Hematopoietic multipotent progenitor cell treated with erythropoietin and hydrocortisone succinate and interleukin-3 and kit ligand, for 17 days (in vitro differentiated cells): ENCODE measurements at places on chromosomes 6 and 20.

DNA sequence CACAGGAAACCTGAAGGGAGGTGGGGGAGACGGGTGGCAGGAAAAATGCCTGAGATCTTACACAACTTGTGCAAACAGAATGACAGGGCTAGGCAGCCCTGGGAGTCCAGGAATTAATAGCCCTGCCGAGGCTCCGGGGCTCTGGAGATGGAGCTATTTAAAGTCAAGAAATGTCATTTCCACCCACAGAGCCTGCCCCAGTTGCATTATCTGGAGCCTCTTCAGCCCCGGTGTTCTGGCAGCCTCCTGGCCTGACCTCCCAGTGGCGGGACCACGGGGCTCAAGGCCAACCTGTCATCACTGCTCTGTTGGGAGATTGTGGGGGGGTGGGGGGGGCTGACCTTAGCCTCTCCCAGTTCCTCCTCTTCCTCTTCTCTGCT lies 28.5 kb upstream of the SCUBE3 start:
- no peak for DNase-seq

GRCh38 chr6:18216411-18216810 lies 47.9 kb downstream of the DEK start:
- no peak for DNase-seq

GRCh38 chr20:34069341-34070078 lies 42.5 kb downstream of the EIF2S2 start:
- peak; percentile 90 for DNase-seq

GRCh38 chr20:1965520-1966351 lies 28.1 kb downstream of the PDYN start:
- peak; percentile 55 for DNase-seq

DNA sequence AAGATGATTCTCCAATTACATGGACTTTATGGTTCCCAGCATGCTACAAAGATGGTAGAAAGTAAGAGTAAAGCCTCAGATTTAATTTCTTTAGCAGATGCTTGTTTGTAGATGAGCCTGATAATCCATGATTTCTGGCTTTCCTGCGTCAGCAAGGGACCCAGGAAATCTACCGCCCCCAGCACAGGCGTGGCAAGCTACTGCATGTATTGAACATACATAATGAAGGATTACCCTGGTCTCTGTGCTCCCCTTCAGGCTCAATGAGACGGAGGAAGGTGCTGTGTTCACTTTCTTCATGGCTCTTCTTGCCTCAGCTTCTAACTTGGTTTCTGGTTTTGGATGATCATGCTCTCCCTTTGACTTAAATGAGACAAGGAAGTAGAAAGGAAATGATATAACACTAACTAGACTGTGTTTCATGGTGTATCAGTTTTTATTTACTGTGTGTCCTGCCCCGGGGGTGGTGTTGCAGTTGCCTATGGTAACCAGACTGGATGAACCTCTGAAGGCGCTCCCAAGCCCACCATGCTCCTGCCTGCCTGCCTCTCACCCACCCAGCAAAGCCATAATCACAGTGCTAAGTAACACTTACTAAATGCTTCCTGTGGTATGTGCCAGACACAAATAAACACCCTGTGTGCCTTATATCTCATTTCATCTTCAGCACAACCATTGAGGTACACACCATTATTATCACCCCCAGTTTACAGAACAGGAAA lies 17.9 kb downstream of the GCM1 start:
- no peak for DNase-seq
